Stimulated activated CD4-positive, alpha-beta T cell treated with anti-CD3 and anti-CD28 coated beads, Interleukin-12 subunit alpha, Interleukin-12 subunit beta, amount 100 ng/mL, for 48 hours (primary cell): ENCODE measurements at places on chromosomes 6 and 20.
A peak's percentile ranks its signal among the peaks of the same experiment; 100 is the strongest.

GRCh38 chr20:46930640-46931339, 36.1 kb downstream of the EYA2 start:
- no peak for DNase-seq

GRCh38 chr6:7136859-7137334, 29.1 kb downstream of the RREB1 start:
- DNase-seq = no peak

DNA sequence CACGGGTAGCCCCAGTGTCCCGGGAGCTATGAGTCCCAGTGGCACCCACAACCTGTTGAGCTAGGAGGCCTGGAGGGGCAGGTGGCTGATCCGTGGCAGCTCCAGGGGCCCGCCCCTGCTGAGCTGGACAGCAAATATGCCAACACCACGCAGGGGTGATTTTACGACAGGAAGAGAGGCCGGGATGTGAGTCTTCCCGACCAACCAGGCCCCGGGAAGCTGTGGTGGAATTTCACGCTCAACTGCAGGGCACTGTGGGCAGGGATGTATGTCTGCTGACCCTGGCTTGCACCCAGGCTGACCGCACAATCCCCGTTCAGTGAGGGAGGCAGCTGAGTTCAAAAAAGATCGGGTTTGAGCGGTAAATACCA, 183.9 kb downstream of the ERMARD start:
- DNase-seq = no peak

GRCh38 chr20:60057123-60057865, 99.1 kb downstream of the CDH26 start:
- DNase-seq = peak; percentile 56

GRCh38 chr6:122653094-122653493, 42.9 kb downstream of the PKIB start:
- DNase-seq = no peak

DNA sequence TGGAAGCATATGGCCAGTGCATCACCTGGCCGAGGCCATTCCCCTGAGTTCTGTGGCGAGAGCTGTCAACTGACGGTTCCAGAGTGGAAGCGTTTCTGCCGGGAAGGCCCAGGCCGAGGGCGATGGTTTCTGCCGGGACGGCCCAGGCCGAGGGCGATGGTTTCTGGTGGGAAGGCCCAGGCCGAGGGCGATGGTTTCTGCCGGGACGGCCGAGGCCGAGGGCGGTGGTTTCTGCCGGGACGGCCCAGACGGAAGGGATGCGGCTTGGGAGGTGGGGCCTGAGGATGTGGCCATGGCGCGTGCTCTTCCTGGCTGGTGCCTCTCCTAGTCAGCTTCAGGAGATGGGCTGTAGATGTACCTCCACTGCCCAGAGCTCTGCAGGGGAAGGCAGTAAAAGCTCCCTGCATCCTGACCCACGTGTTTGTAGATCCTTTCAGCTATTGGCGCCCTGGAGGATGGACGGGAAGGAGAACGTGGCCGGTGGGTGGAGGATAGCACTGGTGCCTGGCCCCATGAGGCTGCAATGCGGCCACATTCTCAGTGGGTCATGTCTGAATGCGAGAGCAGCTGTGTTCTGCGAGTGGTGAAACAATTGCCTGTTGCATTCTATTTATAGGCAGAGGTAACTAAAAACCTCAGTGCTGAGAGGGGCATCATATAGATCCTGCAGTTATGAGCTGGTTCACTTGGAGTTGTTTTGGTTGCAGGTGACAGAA, 12.8 kb downstream of the TPD52L2 start:
- DNase-seq = no peak

DNA sequence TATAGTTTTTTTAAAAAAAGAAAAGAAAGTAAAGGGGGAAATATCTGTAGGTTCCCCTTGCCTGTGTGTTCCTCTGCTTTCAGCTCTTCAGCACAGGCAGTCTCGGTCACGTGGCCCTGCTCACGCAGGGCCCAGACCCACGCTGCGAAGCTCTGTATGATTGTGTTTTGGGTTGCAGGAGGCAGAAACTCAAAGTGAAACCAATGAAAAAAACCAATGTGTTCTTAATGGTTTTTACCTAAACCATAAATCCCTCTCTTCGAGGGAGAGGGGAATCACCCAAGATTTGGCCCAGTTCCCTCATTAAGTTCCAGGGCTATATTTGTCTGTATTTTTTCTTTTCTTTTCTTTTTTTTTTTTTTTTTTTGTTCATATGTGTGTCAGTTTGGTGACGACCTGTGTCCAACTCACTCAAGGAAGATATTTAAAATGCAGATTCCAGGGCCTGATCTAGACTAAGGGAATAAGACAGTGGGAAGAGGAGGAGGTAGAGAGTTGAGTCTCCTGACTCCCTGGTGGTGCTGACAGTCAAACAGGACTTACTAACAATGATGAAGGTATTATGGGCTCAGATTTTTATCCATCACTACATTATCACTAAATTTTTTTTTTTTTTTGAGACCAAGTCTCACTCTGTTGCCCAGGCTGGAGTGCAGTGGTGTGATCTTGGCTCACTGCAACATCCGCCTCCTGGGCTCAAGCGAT, 33.8 kb upstream of the RREB1 start:
- peak; percentile 42 for DNase-seq

- DNase-seq = no peak
Measured at GRCh38 chr6:1606780-1607515, 2.8 kb upstream of the FOXC1 start.

DNA sequence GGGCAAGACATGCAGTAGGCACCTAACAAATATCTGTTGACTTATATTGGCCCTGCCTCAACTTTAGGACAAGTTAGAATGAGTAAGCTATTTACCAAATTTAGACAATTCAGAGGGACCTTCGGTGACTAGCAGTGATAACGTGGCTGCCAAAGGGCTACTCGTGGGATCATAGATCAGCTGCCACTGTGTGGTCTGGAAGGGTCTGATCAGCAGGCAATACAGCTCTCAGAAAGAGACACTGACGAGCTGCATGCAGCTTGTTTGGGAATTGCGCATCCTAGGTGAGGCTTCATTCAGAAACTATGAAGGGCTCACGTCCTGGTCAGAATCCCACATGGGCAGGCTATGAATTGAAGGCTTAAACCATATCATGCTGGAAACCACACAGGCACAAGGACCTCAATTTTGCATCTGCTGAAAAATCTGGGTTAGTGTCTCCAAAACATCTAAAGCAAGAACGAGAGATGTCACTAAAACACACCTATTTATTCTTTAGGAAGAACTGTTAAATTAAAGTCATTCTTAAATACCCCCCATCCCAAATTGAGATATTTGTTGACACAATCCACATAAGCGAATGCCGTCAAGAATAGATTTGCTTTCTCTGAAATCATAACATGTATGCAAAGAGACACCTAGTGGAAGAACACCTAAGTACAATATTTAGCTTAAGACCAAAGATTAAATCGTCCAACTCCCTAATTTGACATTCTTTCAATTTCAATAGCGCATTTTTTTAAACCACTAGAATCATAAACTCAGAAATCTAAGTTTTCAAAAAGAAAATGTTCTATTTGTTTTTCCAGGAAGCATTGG, 79.6 kb downstream of the IPCEF1 start:
- DNase-seq = no peak

- no peak for DNase-seq
Measured at GRCh38 chr6:44789061-44789460, 401.6 kb downstream of the CDC5L start.

DNA sequence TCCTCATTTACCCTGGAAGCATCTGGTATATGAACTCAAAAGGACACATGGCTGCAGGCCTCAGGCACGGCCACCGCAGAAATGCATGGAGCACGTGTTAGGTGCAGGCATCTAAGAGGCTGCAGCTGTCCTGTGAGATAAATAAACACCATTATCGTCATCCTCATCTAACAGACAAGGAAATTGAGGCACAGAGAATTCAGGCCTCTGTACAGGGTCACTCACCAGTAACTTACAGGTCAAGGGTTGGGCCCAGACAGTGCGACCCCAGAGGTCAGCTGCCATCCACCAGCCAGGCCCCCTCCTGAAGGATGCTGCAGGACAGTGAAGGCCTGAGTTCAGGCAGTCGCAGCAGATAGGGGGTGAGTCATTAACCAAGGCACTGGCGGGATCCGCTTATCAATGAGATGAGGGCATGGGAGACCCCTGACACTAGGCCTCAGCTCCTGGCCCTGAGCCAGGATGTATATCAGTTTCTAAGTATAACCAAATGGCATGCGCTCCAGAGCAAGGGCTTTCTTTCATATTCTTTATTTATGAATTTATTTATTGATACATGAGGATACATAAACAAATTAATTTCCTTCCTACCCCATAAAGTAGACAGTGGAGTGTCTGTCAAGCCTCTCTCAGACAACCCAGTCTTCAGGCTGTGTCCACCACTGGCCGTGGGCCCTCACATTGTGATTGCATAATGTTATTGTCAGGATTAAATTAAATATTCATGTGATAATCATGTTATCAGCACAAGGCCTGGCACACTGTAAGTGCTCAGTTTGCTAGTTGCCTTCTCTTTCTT, 316.9 kb downstream of the QKI start:
- DNase-seq = no peak

DNA sequence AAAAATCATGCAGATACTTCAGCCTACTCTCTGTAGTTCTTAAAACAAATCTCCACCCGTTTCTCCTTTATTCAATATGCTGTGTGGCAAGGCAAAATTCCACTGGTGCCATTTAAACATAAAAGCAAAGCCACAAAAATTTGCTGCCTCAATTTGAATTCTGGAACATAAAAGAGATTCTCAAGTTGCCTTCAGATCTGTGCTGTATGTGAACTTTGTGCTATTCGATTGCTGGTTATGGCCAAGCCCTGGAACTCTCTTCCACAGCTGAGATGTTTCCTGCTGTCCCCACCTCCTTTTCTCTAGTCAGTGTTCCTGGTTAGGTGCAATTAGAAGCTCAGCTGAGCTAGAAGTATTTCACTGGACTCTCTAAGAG, 395.3 kb upstream of the BTBD3 start:
- DNase-seq = no peak

GRCh38 chr20:11766961-11767360, 150.7 kb upstream of the BTBD3 start:
- no peak for DNase-seq
